ENCODE measurements at places on chromosomes 1 and 21. TPM values are rescaled to one million over a fixed set of nuclear protein-coding genes. Genes with fewer than 3 reads are reported as not detected.

Gene CYP2J2
- total RNA-seq: 0.09 TPM

GRCh38 chr1:117015724-117016123 lies 14.2 kb downstream of the CD101 start:
- DNase-seq: no peak

DNA sequence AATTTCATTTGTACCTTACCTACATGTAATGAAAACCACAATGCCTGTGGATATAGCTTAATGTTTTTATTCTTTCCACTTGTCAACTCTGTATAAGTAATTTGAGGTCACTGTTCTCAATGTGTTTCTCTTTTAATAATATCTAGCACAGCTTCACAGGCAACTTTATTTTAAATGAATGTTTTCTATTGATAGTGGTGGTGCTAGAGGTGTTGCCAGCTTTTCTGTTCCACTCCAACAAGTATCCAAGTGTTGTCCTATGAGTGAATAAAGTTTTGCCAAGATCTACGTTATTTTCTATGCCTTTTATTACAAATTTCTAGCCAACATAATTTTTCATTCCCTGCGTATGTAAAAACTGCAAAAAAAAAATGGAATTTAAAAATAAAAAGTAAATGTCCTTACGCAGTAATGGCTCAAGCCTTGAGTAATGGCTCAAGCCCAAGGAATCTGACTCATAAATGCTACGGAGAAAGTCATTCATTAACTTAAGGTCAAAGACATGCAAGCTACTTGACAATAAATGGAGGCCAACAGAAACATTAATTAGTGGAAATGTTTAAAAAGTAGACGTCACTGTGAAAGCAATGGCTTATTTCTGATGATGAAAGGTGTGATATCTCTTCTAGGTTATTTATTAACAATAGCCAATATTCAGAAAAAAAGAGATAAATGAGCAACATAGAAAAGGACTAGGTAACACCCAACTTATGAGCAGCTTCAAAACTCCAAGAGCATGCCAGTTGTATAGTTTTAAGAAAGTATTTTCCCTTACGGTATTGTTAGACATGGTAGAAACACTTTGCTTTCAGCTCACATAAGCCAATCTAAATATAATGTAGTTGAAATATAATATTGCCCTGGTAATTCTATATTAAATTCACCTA lies 71.4 kb downstream of the SLC44A5 start:
- DNase-seq: peak; percentile 67

GRCh38 chr1:5632224-5632623 lies 360.0 kb downstream of the NPHP4 start:
- DNase-seq: no peak

Gene GOLT1A
- total RNA-seq: not detected

GRCh38 chr1:206636671-206637070 lies 1.3 kb downstream of the DYRK3 start:
- peak; percentile 30 for DNase-seq

DNA sequence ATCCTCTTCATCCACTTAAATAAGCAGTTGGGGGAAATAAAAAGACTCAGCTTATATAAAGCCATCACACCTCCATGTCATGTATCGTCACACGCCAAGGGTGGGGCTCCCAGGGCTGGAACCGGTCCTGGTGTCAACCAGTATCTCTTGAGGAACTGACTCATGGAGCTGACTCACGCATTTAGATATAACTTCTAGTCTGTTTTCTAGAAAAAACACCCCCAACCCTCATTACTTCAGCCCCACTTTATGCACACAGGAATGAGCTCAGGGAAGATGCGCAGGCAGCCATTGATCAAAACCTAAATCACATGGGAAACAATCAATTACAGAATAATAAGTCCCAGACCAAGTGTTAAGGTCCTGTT lies 6.9 kb upstream of the IL22RA1 start:
- peak; percentile 81 for DNase-seq

Gene DMBX1
- not detected for total RNA-seq

GRCh38 chr1:61420909-61421835 lies 303.8 kb downstream of the TM2D1 start:
- no peak for DNase-seq

Gene NUAK2
- total RNA-seq: 0.74 TPM

- DNase-seq: no peak
These were observed 9.5 kb downstream of the CD48 start for GRCh38 chr1:160702100-160702499.

DNA sequence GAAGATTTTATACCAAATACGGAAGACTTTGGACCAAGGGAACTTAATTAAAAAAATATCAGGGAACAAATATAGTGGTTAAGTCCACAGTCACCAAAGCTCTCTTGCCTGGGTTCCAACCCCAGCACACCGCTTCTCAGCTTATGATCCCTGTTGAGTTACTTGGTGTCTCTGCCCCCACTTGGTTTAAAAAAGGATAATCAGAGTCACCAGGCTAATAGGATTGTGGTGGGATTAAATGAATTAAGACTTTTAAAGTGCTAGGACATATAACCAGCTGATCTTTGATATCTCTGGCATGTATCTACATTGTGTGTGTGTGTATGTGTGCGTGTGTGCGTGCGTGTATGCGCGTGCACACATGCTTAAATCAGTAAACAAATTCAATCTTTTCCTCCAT lies 474.7 kb upstream of the DAB1 start:
- no peak for DNase-seq

DNA sequence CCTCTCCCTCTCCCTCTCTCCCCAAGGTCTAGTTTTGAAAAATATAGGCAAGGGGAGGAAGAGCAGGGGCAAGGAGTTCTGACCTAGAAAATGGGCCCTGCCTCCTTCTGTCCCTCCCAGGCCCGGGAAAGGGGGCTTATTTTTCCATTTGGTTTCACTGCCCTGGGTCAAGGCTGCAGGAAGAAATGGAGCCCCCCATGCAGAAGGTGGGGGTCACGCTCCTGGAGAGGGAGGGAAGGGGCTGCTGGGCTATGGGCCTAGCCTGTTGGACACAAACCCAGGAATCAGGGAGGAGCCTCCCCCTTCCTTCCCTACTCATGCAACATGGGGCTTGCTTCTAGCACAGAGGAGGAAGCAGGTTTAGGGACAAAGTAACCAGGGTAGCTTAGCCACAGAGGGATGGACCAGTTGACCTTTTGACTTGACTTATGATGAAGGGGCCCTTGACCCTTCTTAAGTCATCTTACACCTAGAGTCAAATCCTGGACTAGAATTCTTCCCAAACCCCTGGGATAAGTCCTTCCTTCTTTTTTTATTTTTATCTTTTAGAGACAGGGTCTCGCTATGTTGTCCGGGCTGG lies 70.4 kb upstream of the SSBP3 start:
- DNase-seq: no peak

Gene CCDC24
- total RNA-seq: 2.6 TPM

- no peak for DNase-seq
These were observed 25.0 kb upstream of the CCDC27 start for GRCh38 chr1:3727042-3727824.

DNA sequence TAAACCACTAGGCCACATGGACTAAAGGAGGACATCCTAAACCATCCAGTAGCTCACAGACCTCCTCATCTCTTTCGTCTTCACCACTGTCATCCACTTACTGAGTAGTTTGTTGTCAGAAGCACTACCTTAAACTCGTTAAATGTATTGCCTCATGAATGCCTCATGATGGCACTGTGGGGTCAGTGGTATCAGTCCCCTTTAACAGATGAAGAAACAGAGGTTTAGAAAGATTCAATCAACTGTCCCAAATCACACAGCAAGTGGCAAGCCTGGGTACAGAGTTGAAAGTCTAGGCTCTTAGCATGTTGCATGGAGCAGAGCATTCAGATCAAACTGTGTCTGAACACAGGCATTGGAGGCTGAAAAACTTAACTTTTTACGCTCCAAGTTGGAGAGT lies 183.6 kb upstream of the KIAA0040 start:
- no peak for DNase-seq

DNA sequence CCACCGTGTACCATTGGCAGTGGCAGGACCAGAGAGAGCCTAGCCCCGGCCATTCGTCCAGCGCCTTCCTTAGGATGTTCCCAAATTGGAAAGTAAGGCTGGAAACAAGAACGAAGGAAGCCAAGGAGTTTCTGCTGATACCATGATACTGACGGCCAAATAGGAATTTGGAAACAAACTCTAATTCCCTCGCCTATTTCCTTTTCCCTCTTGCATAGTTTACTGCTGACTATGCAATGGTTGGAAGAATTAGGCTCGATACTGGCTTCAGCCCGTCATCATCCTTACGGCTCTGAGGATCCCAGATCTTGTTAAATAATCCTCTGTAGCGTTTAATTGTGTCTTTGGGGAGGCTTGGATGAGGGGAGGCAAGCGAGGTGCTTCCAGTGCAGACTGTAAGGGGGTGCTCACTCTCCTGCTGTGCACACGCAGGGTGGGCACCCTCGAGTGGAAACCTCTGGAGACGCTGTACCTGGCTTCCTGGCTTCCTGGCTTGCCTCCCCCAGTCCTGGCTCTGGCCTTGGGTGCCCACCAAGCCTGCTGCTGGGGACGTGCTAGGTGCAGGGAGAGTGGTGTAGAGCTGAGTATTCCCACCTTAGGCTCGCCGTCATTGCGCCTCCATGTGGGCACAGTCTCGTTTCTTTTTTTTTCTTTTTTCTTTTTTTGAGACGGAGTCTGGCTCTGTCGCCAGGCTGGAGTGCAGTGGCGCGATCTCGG lies 27.4 kb upstream of the CAMTA1 start:
- DNase-seq: peak; percentile 71

Gene CPTP
- 17.7 TPM for total RNA-seq

Gene CSMD2
- total RNA-seq: 0.82 TPM

DNA sequence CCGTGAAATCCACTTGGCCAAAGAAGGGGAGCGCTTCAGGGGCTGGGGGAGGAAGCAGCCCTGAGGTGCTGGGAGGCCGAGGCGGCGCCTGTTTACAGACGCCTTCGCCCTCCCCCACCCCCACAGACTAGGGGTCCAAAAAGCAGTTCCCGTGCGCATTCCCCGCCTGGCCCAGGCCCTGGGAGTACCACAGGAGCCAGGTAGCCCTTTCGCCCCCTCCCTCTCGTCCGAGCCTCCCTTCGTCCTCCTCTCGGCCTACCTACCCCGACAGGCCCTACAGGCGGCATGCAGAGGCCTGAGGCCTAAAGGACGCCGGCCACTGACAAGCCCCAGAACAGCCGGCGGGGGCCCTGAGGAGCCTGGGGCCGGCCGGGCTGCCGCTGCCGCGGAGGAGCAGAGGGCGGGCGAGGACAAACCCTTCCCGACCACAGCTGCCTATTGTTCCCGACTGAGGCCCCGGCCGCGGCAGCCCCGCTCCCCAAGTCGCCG lies 522 bp downstream of the RC3H1 start:
- peak; percentile 40 for DNase-seq
